ENCODE measurements at places on chromosomes 2 and 18. TPM values are rescaled to one million over a fixed set of nuclear protein-coding genes. Genes with fewer than 3 reads are reported as not detected.

Gene DPP4
- 140 TPM for total RNA-seq

Gene LYG2
- total RNA-seq = not detected

Gene FHOD3
- 23.8 TPM for total RNA-seq

Gene YIPF4
- total RNA-seq = 8.7 TPM

Gene TEKT4
- not detected for total RNA-seq

Gene INPP5D
- total RNA-seq = under 0.01 TPM

Gene SLC35G4
- not detected for total RNA-seq

Gene XDH
- under 0.01 TPM for total RNA-seq

Gene FSIP2
- total RNA-seq = under 0.01 TPM

Gene MARCHF4
- total RNA-seq = not detected

Gene OSGEPL1
- total RNA-seq = 17.2 TPM

Gene SH3YL1
- total RNA-seq = 8.0 TPM

Gene SIX2
- total RNA-seq = not detected

Gene RRM2
- total RNA-seq = 64.6 TPM

Gene SRD5A2
- under 0.01 TPM for total RNA-seq

Gene TRAK2
- 101 TPM for total RNA-seq

Gene MAP2
- total RNA-seq = 6.0 TPM

Gene TYMS
- total RNA-seq = 34.9 TPM

Gene NYAP2
- total RNA-seq = not detected

Gene LIMS4
- total RNA-seq = not detected

Gene KCNF1
- under 0.01 TPM for total RNA-seq

Gene PDE1A
- under 0.01 TPM for total RNA-seq

Gene PLB1
- 0.31 TPM for total RNA-seq

Gene FBXO36
- total RNA-seq = 5.5 TPM

Gene CHST9
- 0.33 TPM for total RNA-seq

Gene CHRNG
- not detected for total RNA-seq

Gene CCDC148
- total RNA-seq = 0.33 TPM

Gene MEMO1
- total RNA-seq = 29.6 TPM

Gene MDH1B
- 1.4 TPM for total RNA-seq

Data from melanocyte of skin (primary cell).